ENCODE measurements at places on chromosomes 3 and 15.

DNA sequence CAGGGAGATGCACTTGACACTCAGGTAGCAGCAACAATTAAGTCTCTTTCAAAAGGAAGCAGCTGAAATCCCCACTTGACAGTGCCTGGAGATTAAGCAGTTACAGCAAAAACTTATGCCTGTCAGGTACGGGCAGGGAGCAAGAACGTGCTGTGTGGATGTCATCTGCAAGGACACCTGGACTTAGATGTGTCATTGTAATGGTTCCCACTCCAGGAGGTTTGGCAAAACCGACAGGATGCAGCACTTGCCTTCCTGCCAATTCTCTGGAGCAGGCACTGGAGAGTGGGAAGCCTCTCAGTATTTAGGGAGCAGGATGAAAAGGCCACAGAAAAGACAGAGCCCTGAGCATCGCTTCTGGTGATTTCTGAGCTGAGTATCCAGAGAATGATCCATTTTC, 292.4 kb downstream of the PDCD6IP start:
- DNase-seq, result no peak

- DNase-seq, result no peak
Observed at GRCh38 chr15:36737430-36737891, 158.0 kb downstream of the CDIN1 start.

- DNase-seq, result no peak
Observed at GRCh38 chr3:9211155-9211950, 38.1 kb downstream of the SRGAP3 start.

GRCh38 chr3:78647726-78648125, 1120.1 kb downstream of the ROBO1 start:
- DNase-seq, result no peak

GRCh38 chr3:81910244-81910852, 148.9 kb upstream of the GBE1 start:
- DNase-seq, result no peak

DNA sequence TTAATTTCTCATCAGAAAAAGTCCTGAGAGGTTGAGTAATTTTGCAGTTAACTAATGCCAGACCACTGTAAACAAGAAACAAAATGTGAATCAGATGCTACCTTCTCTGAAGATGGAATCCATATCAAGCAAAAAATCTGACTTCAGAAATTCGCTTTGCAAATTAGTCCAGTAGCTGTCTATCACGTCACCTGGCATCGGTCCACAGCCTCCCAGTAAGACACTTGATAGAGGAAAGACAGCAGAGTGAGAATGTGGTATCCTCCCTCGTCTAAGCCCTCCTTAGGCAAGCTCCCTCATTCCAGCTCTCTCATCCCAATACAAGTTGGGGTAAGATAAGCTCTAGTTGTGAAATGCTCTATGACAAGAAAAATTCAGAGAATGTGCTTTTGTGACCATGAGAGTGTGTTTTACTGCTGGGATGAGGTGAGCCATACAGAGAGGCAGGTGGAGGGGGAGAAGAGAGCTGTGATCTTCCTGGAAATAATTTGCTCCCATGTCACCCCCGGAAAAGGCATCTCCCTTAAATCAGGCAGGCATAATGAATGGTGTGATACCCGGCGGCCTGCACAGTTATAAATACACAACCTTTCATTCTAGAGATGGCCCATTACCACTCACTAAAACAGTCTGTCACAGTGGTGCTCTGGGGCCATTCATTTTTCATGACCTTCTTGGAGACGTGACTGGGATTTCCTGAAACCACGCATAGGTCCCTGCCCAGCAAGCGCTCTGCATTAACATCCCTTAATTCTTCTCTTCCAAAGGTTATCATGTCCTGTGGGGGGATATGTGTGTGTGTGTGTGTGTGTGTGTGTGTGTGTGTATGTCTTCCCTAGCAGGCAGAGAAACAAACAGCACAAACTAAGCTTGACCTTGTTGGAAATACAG, 602.0 kb upstream of the KCNMB2 start:
- DNase-seq, result no peak

- DNase-seq, result no peak
Observed at GRCh38 chr15:99408236-99409096, 157.2 kb downstream of the LRRC28 start.

- DNase-seq, result no peak
Observed at GRCh38 chr3:49807431-49808114, 4.5 kb downstream of the INKA1 start.

GRCh38 chr3:159674583-159674982, 314.1 kb upstream of the IL12A start:
- DNase-seq, result no peak

GRCh38 chr3:124688581-124689454, 41.4 kb upstream of the UMPS start:
- DNase-seq, result peak; percentile 89

- no peak for DNase-seq
Observed at GRCh38 chr3:130728037-130728436, 18.6 kb downstream of the PIK3R4 start.

GRCh38 chr15:61031532-61031931, 197.6 kb downstream of the RORA start:
- no peak for DNase-seq

DNA sequence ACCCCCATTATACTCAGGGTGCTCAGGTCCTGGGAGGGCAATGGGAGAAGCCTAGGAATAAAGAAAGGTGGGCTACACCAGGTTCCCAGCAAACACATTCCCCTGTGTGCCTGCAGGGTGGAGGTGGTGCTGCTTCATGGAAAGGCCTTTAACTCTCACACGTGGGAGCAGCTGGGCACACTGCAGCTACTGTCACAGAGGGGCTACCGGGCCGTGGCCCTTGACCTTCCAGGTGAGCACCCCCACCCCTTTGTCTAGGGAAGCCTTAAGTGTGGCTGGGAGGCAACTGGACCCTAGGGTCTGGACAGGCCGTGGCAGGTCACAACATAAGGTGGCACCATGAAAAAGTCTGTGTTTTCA, 3.3 kb downstream of the ABHD14A start:
- no peak for DNase-seq

- DNase-seq, result peak; percentile 90
Observed at GRCh38 chr15:65421360-65422215, 1.2 kb downstream of the IGDCC4 start.

DNA sequence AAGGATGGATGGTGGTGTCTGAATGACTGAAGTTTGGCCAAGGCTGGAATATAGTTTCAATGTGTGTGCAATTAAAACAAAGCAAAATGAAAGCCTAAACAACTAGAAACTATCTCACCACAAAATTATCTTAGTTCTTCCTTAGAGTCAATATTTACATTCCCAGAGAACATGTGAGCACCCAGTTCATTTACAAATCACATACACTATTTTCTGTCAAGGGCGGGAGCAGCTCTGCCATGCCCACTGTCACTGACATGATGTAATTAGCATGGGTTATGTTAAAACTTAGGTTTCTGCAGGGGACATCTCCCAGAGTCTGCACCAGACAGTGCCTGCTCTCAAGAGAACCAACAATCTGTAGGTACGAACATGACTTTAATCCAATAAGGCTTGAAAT, 65.0 kb downstream of the PDZRN3 start:
- DNase-seq, result no peak

DNA sequence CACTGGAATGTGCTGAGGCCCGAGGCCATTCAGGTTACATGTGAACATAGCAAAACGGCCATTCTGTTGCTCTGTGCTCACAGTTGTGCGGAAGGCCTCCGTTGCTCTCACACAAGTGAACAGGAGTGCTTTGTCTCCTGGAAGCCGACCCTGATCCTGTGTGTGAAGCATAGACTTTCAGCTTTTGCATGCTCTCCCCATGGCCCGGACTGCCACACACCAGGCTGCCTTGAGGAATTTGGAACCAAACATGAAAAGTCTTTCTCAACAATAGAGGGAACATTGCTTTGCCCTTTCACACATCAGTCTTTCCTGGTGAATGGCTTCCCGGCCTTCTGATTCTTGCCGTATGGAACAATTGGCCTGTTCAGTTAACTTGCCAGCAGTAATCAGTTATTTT, 154.8 kb upstream of the LRIG1 start:
- DNase-seq, result no peak

DNA sequence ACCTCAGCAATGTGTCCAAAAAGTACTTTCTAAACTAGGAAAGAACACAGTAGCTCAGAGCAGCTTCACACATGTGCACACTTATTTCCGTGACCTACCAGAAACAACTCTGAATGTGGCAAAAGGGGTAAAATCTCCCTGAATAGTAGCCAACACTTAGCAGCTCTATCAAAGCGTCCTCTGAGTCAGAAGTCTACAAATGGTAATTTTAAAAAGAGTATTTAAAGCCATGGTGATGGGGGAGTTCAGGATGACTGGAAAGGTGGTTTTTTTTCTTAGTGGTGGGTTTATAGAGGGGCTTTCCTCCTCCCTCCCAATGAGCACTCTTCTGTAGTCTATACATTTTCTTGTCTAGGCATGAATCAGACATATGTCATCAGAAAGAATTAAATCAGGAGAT, 223.8 kb upstream of the PRICKLE2 start:
- no peak for DNase-seq

DNA sequence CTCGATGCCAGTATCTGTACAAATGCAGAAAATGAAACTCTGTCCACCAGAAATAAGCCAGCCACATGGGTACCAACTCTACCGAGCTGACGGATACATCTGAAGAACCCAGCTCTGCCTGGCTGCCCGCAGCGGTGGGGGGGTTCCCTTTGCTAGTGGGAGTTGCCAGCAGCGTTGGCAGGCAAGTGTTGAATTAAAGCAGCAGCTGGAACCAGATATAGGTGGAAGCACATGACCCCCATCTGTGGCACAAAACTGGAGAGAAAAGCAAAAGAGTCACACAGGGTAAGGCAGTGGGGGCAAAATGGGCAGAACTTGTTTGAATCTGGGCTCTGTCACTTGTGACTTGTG, 17.9 kb downstream of the CRYGS start:
- DNase-seq, result no peak

- DNase-seq, result no peak
Observed at GRCh38 chr3:34216711-34217335, 418.4 kb downstream of the PDCD6IP start.

- no peak for DNase-seq
Observed at GRCh38 chr3:44525060-44525459, 29.9 kb upstream of the ZKSCAN7 start.

- DNase-seq, result no peak
Observed at GRCh38 chr3:128432971-128433836, 33.5 kb downstream of the DNAJB8 start.

DNA sequence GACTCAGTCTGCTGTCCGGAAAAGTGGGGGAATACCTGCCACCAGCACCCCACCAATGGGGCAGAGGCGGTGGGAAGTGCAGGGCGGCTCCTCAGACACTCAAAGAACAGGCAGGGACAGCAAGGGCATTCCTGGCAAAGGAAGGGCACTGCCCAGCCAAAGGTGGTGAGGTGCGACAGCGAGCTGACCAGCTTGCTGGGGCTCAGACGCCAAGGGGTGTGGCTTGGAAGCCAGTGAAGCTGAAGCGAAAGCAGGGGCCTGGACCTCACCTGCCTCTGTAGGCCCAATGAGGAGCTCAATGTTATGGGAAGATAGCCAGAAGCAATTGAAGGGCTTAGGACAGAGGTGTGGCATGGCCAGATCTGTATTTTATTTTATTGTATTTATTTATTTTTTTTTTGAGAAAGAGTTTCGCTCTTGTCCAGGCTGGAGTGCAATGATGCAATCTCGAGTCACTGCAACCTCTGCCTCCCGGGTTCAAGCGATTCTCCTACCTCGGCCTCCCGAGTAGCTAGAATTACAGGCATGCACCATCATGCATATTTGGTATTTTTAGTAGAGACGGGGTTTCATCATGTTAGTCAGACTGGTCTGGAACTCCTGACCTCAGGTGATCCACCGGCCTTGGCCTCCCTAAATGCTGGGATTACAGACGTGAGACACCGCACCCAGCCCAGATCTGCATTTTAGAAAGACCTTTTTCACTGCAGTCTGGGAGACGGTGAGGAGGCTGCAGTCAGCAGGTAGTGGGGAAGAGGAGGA, 4.4 kb upstream of the LMAN1L start:
- no peak for DNase-seq

GRCh38 chr15:68962465-68962864, 32.1 kb downstream of the SPESP1 start:
- no peak for DNase-seq

DNA sequence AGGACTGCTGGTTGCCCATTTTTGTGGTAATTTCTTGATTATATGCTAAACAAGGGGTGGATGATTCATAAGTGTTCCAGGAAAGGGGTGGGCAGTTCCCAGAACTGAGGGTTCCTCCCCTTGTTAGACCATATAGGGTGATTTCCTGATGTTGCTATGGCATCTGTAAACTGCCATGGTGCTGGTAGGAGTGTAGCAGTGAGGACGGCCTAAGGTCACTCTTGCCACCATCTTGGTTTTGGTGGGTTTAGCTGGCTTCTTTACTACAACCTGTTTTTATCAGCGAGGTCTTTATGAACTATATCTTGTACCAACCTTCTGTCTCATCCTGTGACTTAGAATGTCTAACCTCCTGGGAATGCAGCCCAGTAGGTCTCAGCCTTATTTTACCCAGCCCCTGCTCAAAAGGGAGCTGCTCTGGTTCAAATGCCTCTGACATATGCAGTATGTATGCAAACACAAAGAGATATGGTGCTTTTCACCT, 46.2 kb downstream of the C3orf38 start:
- DNase-seq, result no peak

- no peak for DNase-seq
Observed at GRCh38 chr3:184801241-184801785, 10.7 kb upstream of the VPS8 start.

DNA sequence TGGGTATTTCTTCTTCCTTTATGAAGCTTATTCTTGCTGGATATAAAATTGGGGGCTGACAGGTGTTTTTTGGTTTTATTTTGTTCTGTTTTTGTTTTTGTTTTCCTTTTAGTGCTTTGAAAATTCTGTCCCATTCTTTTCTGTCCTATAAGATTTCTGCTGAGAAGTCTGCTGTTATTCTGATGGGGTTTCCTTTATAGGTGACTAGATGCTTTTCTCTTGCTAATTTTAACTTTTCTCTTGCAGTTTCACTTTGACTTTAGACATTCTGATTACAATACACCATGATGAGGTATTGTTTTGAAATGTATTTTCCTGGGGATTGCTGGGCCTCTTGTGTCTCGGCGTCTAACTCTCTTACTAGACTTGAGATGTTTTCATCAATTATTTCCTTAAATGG, 22.8 kb downstream of the TTC14 start:
- no peak for DNase-seq

DNA sequence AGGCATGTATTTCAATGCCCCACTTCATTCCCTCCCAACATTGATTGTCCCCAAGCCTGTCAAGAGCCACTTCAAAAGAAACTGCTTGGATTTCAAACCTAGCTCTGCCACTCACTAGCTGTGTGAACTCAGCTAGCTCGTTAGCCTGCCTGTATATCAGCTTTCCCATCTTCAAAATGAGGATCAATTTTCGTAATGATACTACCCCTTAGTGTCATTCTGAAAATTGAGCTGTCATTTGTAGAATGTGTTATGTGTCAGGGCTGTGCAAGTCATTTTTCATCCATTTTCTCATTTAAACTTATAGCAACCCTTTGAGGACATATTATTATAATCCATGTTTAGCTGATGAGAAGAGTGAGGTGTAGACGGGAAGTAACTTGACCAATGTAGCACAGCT, 88.6 kb downstream of the TRIM42 start:
- no peak for DNase-seq
